NB4 (cell line): ENCODE measurements at places on chromosomes 13 and 19.

GRCh38 chr19:55229789-55230182 lies 1.2 kb upstream of the TMEM86B start:
- DNase-seq: no peak

GRCh38 chr13:36363366-36363863 lies 17.2 kb upstream of the SPART start:
- DNase-seq: no peak

GRCh38 chr19:43611788-43612187 lies at the start of gene SRRM5:
Gene SRRM5 (plus strand): TSS chr19:43612088. CDS start chr19:43612122, 34 bp downstream.
- DNase-seq: no peak

GRCh38 chr13:96130818-96131340 lies 41.0 kb downstream of the HS6ST3 start:
- no peak for DNase-seq
